Islet precursor cell (in vitro differentiated cells): ENCODE measurements at places on chromosomes 4 and X.
A peak's percentile ranks its signal among the peaks of the same experiment; 100 is the strongest.

DNA sequence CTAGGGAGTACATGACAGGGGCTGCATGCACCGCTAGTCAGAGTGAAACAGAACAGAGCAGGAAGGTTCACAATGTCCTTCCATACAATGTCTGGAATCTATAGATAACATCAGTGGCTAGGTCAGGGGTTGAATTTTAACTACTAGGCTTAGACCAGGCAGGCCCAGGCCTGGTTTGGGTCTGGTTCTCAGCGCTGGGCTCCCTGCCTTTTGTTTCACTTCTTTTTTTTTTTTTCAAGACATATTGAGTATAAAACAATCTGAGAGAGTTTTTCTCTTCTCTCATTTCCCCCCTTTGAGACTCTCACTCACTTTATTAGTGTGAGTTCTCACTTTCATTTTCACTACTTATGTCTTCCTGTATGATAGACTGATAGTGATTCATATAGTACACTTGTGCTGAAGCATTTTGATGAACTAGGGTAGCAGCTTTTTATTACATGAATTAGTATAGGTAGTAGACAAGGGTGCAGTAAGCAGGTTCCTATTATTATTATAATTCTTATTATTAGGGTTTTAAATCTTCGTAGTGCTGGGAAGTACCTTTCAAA is 120.0 kb upstream of the ZDHHC15 start:
- DNase-seq, result no peak

GRCh38 chr4:26052663-26053541 is 138.9 kb downstream of the SMIM20 start:
- no peak for DNase-seq

GRCh38 chr4:78332976-78333375 is 218.6 kb upstream of the ANXA3 start:
- peak; percentile 65 for DNase-seq

DNA sequence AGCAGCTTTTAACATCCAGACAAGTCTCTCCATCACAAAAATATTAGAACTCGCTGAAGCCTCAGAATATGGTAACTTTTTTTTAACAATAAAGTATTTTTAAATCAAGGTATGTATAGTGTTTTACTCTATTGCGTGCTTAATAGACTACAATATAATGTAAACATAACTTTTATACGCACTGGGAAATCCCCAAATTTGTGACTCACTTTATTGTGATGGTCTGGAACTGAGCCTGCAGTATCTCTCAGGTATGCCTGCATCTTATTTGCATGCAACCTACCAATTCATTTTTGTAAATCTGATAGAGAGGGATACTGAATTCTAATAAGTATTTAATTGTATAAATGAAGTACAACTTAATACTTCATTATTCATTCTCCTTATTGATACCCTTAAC is 823.5 kb downstream of the ADGRL3 start:
- DNase-seq, result no peak

DNA sequence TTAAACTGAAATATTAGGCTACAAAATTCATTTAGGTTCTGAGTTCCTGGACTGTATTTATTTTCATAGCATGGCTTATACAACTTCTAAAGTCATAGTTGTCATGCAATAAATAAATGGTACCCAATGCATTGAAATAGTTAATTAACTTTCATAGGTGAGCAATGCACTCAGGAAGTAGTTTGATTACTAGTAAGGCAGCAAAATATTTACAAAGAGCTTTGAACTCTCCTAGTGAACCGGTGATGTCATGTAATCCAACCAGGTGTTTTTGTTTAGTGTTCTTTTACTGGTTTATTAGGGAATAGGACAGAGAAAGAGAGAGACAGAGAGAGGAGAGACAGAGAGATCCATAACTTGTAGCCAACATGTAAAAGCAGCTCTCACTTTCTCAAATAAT is 228.6 kb upstream of the CTSO start:
- DNase-seq, result no peak

- DNase-seq, result no peak
Observed at GRCh38 chr4:122784261-122784660, 42.4 kb upstream of the FGF2 start.

DNA sequence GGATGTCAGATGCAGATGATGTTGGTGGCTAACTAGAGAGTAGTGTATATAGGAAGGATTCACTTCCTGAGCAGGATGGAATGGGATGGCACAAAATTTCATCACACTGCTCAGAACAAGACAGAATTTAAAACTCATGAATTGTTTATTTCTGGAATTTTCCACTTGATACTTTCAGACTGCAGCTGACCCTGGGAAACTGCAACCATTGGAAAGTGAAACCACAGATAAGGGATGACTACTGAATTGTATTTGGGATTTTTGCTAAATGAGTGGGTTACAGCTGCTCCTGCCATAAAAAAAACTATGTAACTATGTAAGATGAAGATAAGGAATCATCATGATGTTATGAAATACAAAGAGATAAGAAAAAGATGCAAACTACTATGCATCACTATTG is 51.4 kb downstream of the NPY5R start:
- DNase-seq, result no peak

DNA sequence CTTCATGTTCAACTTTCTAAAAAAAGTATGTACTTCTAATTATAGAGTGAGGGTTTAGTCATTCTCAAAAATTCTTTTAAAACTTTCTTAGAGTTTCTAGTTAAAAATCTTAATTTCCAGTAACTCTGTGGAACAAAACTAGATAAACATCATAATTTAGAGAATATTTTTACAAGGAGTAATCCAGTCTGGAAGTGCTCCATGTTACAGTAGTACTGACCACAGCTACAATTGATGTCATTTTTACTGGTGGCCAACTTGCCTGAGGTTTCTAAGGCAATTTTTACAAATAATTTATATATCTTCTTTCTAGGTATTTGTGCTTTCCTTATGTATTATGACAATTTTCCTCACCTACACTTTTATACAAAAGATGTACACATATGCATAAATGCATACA is 490.4 kb downstream of the CENPC start:
- no peak for DNase-seq

- DNase-seq, result no peak
Observed at GRCh38 chrX:134776342-134776741, 118.1 kb upstream of the PLAC1 start.

- peak; percentile 95 for DNase-seq
Observed at GRCh38 chr4:31530555-31530954, 810.4 kb downstream of the PCDH7 start.

DNA sequence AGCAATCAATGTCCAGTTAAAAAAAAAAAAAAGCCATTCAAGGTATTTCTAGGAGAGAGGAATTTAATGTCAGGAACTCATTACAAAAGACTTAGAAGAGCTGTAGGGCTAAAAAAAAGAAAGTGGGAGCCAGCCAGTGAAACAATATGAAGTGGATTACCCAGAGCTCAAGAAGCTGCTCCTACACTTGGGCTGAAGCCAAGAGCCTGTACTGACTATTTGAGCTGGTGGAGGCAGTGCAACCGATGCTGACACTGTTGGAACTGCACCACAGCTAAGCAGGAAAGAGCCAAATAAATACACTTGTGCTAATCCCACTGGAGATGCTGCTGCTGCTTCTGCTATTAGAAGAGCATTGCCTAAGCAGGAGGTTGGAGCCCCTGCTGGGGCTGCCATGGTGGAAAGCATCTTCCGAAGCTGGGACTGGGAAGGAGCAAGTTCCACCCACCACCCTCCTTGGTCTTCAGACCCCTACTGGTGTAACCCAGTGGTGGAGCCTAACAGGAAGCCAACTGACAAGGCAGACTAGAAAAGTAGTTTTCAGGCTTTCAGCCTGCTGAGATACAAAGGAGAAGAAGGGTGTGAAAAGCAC is 65.4 kb downstream of the CXXC4 start:
- no peak for DNase-seq

DNA sequence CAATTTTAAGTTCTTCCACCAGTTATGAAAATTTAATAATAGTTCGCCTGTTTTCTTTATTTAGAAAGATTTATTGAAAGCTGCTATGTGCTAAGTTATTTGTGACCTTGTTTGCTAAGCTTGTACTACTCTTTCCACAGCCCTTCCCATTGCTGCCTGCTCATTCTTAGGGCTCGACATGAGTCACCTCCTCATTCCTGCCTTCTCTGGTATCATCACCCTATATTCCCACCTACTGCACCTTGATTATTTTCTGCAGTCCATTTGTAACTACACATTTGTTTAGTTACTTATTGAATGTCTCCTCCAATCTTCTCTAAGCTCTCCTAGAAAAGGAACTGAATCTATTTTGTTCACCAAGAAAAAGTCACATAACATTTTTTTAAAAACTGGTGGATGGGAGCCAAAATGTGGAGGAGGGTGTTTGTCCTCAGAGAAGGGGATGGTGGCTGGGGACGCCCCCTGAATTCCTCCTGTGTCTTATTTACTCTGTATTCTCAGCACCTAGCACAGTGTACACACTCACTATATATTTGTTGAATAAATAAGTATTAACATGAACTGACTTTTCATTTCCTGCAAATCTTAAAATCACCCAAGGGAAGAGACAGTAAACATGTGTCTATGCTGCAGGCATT is 3.7 kb upstream of the RAB9A start:
- no peak for DNase-seq

DNA sequence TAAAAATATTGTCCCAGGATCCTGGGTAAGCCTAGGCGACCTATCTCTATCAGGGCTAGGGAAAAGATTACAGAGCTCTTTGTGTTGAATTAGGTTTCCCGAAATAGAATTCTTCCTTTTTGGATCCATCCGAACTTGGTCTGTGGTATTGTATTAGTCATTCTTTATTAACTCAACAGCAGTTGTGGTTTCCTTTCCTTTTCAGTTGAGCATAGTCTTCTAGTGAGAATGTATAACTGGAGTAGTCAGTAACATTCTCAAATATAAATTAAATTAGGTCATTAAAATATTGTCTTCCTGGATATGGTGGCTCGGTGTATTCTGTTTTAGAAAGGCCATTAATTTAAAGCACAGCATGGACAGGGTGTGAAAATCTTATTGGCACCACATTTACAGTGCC is 520.4 kb downstream of the NLGN4X start:
- no peak for DNase-seq

GRCh38 chr4:147755561-147756295 is 23.8 kb downstream of the ARHGAP10 start:
- DNase-seq, result no peak

DNA sequence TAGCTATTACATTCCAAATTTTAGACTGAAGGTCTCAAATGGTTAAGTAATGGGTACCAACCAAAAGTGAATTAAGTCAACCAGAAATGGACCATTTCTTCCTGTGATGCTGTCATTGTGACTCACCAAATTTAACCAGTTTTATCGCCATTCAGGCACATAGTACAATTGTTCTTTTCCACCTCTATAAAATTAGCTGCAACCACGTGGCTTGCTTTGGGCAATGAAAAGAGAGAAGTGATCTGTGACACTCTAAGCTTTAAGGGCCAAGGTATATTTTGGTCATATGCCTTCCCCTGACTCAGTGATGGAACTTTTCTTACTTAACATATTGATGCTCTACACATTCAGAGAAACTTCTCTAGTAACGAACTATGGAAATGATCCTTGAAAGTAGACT is 20.3 kb upstream of the PHF8 start:
- no peak for DNase-seq

DNA sequence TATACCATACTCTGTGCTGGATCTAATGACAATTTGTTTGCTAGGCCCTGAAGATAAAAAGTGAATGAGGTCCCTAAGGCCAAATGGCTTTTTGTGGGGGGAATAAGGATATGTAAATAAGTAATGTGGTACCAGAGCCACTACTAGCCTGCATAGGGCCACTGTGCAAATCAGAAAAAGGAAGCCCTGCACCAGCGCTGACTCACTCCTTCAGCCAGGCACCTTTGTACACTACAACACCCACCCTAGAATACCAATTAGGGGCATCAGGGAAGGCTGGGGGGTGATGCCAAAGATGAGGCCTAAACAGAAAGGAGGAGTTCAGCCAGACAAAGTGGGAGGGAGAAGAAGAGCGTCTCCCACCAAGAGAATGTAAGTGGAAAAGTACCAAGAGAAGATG is 122.2 kb downstream of the CAMK2D start:
- no peak for DNase-seq

- DNase-seq, result no peak
Observed at GRCh38 chr4:85298037-85298436, 176.9 kb upstream of the ARHGAP24 start.

- DNase-seq, result no peak
Observed at GRCh38 chr4:105149771-105150170, 3.1 kb downstream of the TET2 start.

DNA sequence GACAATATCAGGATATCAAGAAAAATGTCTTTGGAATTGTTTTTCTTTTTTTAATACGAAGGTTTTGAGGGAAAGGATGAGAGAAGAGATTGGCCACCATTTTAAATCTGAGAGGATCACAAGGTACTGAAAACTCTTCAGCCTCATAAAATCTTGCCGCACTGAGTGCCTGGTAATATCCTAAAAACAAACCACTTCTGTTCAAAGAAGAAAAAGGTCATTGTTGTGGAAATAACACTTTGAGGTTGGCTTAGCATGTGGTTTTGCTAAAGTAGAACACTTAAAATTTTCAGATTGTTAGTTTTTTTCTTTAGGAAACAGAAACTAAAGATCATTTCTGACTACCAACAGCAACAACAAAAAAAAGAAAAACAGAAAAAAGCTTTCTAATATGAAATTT is 1.0 kb upstream of the CLDN22 start:
- no peak for DNase-seq

- DNase-seq, result no peak
Observed at GRCh38 chr4:141890279-141890678, 253.9 kb downstream of the IL15 start.

- DNase-seq, result no peak
Observed at GRCh38 chrX:12896935-12897334, 9.5 kb upstream of the TLR8 start.

GRCh38 chrX:24566240-24566639 is 80.9 kb downstream of the PCYT1B start:
- DNase-seq, result no peak

GRCh38 chr4:173488656-173489055 is 41.4 kb downstream of the HAND2 start:
- DNase-seq, result no peak

DNA sequence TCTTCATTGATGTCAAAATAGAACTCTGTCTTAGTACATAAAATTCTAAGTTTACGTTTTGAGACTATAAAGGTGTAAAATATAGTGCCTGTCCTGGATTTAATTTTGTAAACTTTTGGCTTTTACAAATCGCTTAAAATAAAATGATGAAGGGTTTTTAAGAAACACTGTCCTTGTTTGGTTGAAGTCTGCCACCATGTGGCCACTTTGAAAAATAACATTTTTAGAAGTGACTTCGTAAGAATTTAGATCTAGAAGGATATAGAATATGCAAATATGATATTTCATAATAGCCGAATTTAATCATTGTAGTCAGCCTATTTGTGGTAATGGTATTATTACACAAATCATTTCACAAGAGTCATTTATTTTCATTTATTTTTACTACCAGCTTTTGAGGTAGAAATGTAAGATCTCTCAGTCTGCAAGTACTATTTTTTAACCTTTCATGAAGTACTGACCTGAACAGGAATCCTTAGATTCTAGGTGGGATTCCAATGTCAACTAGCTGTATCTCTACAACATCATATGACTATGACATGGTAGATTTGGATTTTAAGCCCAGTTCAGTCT is 31.0 kb upstream of the FAT4 start:
- DNase-seq, result no peak
